ENCODE measurements at places on chromosomes 3 and 15.

DNA sequence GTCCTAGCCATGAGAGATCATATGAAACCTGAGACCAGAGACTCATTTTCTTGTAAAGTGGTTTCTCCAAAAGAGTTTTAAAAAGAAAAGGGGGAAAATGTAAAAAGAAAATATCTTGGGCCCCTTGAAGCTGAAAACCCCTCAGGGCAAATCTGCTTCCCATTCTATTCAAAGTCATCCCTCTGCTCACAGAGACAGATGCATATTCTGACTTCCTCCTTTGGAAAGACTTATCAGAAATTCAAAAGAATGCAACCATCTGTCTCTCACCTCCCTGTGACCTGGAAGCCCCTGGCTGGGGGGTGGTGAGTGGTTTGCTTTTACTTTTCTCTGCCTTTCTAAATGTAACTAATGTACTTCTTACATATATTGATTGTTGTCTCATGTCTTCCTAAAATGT is 1154.8 kb downstream of the NSUN3 start:
- DNase-seq: no peak

DNA sequence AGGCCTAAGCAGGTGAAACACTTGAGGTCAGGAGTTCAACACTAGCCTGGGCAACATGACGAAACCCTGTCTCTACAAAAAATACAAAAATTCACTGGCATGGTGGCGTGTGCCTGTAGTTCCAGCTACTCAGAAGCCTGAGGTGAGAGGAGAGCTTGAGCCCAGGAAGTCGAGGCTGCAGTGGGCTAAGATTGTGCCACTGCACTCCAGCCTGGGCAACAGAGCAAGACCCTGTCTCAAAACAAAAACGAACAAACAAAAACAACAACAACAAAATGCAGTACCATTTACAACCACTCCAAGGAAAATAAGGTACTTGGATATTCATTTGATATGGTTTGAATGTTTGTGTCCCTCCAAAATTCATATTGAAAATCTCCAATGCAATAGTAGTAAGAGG is 15.6 kb upstream of the TRANK1 start:
- DNase-seq: no peak

DNA sequence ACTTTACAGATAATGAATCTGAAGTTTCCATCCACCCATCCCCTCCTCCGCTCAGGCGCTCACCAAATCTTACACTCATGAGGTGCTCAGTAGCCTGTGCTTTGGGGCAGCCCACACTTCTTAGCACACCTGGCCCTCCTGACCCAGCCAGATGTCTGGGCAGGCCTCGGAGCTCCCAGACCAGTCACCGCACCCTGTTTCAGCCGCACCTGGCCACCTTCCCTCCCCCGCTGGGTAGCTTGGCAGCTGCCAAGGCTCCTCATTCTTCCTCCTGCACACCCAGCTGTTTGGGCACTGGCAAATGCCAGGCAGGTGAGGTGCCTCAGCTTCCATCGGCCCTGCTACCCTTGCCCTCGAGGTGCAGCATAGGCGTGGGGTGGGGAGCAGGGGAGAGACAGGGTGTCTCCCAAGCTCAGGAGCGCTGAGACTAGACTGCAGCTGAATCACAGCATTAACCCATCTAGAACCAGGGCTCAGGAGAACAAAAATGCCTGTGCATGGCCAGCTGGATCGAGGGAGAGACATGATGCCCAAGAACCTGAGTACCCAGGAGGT is 45.8 kb downstream of the CDC25A start:
- no peak for DNase-seq

DNA sequence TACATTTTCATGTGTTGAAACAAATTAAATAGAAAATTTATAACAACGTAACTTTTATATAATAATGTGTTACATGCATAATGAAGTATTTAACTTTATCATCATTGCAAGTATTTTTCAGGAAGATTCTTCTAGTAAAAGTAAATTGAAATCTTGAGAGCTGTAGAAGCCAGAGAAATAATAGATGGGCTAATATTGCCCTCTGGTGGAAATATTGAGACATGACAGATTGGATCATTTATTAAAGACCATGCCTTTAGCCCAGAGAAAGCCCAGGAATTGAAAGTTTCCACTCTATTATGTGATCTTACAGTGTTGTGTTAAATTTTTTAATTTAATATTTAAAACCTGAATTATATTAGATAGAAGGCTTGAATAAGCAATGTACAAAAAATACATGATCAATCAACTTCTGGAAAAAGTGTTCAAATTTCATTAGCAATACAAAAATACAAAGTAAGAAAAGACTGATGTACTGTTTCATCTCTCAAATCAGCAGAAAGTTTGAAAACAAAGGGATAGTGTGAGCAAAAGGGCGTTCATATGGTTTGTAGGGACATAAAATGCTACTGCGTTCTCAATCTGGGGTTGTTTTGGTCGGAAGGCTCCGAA is 52.7 kb upstream of the SPTSSB start:
- DNase-seq: peak; percentile 68

GRCh38 chr15:80568298-80568697 is 126.8 kb upstream of the ABHD17C start:
- no peak for DNase-seq

- no peak for DNase-seq
These were observed 259.3 kb downstream of the ZBBX start for GRCh38 chr3:167120828-167121227.

GRCh38 chr3:139481116-139481515 is 4.8 kb upstream of the RBP2 start:
- no peak for DNase-seq

DNA sequence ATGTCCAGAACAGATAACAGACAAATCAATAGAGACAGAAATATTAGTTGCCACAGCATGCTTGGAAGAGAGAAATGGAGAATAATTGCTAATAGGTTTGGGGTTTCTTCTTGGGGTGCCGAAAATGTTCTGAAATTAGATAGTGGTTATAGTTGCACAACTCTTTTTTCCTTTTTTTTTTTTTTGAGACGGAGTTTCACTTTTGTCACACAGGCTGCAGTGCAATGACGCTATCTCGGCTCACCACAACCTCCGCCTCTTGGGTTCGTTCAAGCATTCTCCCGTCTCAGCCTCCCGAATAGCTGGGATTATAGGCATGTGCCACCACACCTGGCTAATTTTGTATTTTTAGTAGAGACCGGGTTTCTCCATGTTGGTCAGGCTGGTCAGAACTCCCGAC is 163.3 kb downstream of the PLCH1 start:
- DNase-seq: no peak

DNA sequence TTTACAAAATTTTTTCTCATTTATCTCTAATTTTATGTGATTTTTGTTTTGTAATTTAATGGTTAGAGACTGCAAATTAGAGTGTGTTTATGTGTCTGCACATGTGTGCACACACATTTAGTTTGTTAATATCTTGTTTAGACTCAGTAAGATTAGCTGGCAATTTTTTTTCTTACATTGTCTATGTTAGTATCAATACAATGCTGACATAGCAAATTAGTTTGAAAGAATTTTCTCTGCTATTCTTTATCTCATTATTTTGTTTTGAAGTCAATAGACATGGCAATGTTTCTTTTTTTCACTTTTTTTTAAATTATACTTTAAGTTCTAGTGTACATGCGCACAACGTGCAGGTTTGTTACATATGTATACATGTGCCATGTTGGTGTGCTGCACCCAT is 1155.0 kb downstream of the ZPLD1 start:
- DNase-seq: no peak

- no peak for DNase-seq
These were observed 15.3 kb downstream of the SCG3 start for GRCh38 chr15:51696566-51696965.

- DNase-seq: no peak
These were observed 31.3 kb downstream of the USP3 start for GRCh38 chr15:63535689-63536088.

DNA sequence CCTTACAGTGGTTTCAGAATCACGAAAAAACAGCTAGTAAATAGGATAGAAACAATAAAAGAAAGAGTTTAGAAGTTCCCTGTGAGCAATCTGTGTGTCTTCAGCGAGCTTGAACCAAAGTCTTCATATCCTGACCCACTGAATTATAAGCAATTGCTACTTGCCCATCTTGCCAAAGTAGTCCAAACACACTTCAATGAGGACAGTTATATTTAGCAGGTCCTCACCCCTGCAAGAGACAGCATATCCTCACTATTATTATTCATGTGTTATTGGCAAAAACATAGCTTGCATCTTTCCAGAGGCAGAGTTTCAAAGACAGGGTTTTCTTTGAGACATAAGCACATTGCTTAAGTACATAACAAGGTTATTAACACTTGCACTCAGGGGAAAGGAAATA is 77.8 kb downstream of the FEZF2 start:
- no peak for DNase-seq

GRCh38 chr3:139113231-139113992 is 68.7 kb upstream of the PRR23C start:
- DNase-seq: peak; percentile 21

- DNase-seq: no peak
These were observed 392.8 kb downstream of the TIGIT start for GRCh38 chr3:114686621-114687020.

- DNase-seq: no peak
These were observed 39.0 kb downstream of the MAPK6 start for GRCh38 chr15:52057996-52058395.

GRCh38 chr3:99969136-99969535 is 145.2 kb downstream of the FILIP1L start:
- DNase-seq: no peak

DNA sequence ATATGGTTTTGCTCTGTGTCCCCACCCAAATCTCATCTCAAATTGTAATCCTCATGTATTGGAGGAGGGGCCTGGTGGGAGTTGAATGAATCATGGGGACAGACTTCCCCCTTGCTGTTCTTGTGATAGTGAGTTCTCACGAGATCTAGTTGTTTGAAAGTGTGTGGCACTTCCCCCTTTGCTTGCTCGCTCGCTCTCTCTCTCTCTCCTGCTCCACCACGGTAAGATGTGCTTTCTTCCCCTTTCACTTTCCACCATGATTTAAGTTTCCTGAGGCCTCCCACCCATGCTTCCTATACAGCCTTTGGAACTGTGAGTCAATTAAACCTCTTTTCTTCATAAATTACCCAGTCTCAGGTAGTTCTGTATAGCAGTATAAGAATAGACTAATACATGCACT is 60.7 kb downstream of the GSK3B start:
- no peak for DNase-seq

DNA sequence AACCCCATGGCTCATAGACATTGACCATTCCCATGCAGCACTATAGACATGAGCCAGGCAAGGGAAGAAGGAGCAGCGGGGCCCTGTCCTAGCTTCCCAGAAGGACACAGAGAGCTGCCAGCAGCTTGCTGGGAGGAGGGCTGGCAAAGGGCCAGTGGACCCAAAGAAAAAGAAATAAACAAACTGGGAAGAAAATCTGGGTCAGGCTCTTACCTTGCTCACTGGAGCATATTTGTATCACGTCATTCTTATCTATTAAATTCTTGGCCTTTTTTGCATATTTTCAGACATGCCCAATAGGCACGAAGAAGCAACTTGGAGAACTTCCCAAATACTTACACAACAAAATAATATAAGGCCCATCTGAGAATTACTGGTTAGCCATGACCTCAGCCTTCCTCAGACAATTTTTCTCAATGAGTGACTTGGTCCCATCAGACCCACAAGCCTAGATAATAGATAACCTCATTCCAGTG is 28.4 kb downstream of the RASGRP1 start:
- DNase-seq: peak; percentile 97

DNA sequence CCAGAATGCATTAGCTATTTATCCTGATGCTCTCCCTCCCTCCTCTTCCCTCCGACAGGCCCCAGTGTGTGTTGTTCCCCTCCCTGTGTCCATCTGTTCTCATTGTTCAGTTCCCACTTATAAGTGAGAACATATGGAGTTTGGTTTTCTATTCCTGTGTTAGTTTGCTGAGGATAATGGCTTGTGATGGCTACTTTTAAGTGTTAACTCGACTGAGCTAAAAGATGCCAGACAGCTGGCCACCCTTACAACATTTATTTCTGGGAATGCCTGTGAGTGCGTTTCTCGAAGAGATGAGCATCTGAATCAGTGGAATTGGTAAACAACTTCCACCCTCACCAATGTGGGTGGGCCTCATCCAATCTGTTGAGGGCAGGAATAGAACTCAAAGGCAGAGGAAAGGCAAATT is 24.7 kb upstream of the TM2D3 start:
- DNase-seq: peak; percentile 86

- no peak for DNase-seq
These were observed 66.5 kb upstream of the ARRDC4 start for GRCh38 chr15:97893967-97894366.

DNA sequence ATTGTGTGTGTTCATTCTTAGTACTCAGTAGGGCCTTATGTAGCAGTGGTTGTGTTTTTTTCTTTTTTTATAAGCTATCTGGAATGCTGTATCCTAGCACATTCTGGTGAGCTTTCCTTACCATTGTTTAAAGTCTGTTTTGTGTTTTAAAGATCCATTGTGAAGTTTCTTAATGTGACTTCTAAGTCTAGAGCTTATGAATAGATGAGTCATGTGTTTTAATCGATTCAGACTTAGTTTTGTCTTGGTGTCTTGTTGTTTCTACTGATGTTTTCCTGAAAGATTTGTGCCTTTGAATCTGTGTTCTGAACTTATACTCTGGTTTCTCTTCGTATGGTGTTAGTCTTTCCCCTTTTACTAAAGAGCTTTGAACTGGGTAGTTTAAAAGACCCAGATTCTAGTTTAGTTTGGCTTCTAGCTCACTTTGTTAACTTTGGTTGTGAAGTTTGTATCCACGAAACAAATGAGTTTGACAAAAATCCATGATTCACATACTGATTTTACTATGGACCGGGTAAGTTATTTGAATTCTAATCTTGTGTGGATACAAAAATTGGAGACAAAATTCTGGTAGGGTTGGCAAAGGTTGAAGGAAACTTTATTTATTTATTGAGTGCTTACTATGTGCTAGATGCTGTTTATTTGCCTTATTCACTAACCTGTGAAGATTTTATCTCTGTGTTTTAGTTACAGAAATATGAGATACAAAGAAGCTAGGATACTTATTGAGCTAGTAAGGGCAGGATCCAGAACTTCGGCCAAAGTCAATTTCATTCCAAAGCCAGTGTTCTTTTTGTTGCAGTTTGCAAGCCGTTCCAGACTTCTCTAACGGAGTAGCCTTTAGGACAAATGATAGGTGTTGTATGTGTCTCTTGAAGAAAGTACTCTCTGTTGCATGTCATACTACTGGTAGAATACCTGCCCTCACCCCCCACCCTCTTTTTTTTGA is 24.8 kb downstream of the AKAP13 start:
- no peak for DNase-seq

- DNase-seq: no peak
These were observed 9.2 kb upstream of the FNDC3B start for GRCh38 chr3:172030181-172030580.

DNA sequence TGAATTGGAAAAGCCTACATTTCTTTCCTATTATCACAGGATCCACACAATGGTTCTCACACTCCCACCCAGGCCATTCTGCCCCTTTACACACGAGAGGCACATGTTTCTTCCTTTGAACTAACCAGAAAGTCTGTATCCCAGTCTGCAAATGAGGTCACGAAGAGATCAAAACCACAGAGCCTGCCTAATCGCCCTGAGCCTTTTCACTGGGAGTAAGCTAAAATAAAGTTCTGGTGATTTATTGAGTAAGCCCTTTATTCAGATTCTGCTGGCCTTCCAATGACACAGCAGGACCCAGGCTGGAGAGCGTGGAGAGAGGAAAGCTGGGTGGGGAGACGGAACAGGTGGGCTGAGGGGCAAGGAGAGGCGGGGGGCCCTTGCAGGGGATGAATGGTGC is 78.7 kb downstream of the ATP1B3 start:
- no peak for DNase-seq

Measured in cerebellar cortex (tissue), 1 donor.